ENCODE measurements at places on chromosomes 3 and 15.

DNA sequence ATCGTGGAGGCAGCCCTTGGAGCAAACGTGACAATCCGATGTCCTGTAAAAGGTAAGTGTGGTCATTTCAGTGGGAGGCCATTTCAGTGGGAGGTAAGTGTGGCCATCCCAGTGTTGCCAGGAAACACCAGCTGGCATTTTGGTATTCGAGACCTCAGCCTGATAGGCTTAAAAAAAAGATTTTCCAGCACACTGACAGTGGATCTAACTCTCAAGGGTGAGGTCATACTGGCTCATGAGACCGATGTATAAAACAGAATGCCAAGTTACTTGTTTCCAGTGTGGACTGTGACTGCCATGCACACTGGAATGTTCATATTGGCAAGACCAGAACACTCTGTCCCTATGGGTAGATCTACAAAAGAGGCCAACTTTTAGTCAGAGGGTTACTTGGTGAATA lies 244.4 kb upstream of the GOLGA6L4 start:
- no peak for DNase-seq

- no peak for DNase-seq
Measured at GRCh38 chr3:148089171-148089570, 608.5 kb upstream of the AGTR1 start.

DNA sequence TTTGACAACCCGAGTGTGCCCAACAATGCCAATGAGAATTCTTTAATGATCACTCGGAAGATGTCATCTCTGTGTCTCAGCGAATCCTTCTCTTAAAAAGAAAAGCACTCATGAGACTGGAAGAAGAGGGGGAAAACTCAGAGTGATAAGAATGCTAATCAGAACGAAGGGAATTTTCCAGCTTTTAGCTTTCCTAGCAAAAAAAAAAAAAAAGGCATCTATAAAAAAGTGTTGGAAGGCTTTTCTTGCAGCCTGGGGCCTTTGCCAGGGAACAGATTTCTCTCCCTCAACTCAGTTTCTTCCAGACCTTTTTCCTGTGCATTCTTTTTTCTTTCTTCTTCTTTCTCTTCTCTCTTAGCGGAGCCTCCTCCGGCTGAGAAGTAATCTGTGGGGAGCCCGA lies 80.5 kb upstream of the NEO1 start:
- DNase-seq, result no peak

- DNase-seq, result no peak
Measured at GRCh38 chr3:124884474-124885101, 2.6 kb downstream of the ITGB5 start.

DNA sequence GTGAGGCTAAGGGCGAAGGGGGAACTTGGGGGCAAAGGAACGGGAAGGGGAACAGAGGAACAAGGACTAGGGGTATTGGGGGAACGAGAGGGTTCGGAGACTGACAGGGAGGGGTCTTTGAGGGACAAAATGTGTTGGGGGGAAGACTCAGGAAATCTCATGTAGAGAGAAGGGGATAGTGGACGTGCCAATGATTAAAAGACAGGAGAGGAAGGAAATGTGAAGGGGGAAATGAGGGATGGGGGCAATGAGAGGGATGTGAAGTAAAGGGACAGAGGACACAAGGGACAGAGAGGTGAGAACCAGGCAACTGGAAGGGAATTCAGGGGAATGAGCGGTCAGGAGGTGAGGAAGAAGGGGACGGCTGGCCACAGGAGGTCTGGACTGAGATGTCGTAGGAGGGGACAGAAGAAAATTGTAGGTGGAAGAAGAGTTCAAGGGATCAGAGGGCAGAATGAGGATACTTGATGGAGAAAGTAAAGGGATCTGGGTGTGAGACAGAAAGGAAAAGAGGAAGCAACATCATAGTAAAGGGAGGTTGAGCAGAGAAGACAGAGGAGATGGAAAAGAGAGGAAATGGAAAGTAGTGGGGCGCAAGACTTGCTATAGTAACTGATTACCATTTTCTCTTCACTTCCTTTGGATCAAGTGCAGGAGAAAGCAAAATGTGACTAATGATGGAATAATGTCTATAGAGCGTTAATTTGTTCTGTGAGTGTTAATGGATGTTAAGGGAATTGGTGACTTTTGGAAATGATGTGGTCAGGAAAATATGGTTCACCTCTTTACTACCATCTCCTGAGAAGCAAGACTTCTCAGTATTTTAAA lies 749 bp downstream of the RAB8B start:
- DNase-seq, result no peak

DNA sequence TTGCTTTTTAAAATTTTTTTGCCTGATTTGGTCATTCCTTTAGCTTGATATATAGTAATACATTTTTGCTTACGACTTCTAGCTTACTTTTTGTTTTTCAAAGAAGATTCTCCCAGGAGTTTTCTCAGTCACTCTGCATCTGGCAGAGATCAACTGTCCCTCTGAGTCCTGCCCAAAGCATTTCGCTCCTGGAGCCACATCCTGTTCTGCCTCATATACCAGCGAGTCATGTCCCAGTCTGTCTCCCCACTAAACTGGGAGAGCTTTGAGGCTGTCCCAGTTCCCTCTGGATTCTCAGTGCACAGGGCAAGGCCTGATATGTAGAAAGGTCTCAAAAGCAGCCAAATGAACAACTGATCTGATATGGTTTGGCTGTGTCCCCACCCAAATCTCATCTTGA lies 326.3 kb downstream of the ARRDC4 start:
- no peak for DNase-seq

DNA sequence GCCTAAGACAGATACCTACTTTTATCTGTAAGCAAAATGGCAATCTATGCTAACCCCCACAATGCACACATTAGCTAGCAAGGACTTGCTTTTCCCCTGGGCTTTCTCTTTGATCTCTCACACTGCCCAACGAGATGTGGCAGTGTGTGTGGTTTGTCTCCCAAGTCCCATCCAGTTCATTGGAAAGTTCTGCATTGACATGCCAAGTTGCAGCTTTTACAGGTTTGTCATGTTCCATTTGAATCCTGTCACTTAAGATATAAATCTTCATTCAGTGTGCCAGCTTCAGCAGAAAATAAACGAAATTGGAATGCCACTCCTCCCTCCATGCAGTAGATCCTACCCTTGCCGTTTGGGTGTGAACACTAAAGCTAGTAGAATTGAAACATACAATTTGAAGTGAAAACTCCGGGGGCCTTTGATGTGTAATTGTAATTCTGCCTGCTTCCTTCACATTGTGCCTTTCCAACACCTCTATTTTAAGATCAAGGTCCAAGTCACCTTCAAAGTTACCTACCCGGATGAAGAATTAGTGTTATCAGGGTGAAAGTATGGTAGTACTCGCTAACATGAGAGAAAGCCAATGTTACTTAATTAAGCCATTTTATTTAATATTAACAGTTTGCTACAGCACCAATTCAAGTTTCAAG lies 130.9 kb upstream of the BHLHE40 start:
- no peak for DNase-seq

All from epithelial cell of prostate (primary cell).